ENCODE measurements at places on chromosomes 13 and 19.

GRCh38 chr13:37905736-37906135, 36.2 kb upstream of the TRPC4 start:
- DNase-seq, result peak; percentile 26

GRCh38 chr19:7550987-7551761, 15.7 kb downstream of the PNPLA6 start:
- DNase-seq, result peak; percentile 63

DNA sequence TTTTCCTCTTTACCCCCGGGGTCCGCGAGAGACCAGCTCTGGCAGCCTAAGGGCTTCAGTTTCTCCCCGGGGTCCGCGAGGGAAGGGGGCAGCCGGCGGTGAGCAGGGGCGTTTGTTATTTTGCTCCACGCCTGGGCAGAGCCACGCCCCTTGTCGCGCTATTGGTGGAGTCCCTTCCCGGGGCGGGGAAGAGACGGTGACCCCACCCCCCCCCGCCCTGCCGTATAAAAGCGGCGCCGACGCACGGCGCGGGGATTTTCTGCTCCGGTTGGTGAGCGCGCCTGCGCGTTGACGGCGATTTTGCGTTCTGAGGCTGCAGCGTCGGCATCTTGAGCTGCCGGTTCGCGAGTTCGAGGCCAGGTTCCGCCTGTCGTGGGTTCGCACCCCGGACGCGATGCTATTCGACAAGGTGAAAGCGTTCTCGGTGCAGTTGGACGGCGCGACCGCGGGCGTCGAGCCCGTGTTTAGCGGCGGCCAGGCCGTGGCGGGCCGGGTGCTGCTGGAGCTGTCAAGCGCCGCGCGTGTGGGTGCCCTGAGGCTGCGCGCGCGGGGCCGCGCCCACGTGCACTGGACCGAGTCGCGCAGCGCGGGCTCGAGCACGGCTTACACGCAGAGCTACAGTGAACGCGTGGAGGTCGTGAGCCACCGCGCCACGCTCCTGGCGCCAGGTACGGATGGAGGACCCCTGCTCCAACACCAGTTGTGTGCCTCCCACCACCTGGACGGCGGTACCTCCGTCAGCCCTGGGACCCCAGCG, at the start of gene ARRDC2:
Gene ARRDC2, plus strand, starts transcription at position 254 of the 757 bp plus-strand sequence. Its CDS starts 141 bp downstream, at position 395.
- peak; percentile 94 for DNase-seq

GRCh38 chr19:45468159-45468651, 409 bp downstream of the FOSB start:
- DNase-seq, result no peak

DNA sequence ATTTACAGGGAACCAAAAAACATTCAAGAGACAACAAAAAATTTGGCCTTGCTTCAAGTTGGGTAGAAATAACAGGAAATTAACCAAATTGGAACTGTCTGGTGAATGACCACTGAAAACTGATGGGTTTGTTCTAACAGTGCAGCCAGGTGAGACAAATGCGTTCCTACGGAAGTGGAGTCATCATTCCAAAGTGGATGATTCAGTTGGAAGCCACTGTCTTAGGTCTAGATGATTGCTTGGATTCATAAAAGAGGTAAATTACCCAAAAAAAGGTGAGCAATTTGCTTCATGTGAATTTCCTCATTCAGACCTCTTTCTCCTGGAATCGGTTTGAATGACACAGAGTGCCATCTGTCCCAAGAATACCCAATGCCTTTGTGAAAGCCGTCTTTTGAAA, 87.1 kb upstream of the IPO5 start:
- DNase-seq, result no peak

GRCh38 chr13:77696879-77697216, 639 bp upstream of the SLAIN1 start:
- DNase-seq, result no peak

DNA sequence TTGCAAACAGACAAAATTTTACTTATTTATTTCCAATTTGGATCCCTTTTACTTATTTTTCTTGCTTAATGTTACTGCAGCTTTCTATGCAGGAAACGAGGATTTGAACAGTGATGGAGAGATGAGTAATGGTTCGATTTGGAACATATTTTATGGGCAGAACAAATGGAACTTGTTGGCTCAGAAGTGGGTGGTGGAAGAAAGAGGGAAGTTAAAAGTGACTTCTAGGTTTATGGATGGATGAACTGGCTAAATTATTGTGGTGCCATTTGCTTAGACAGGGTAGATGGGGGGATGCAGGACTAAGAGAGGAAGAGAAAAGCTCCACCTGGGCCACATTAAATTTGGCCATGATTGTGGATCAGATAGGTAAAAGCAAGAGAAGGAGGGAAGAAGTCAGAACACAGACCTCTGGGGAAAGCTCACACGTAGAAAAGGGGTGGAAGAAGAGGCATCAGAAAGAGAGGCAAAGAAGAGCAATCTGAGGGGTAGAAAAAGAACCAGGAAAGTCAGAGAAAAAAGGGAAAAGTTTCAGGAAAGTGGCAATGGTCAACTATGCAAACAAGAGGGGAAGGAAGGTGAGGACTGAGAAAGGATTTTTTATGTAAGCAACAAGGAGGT, 768 bp upstream of the CYSLTR2 start:
- DNase-seq, result no peak

GRCh38 chr19:47657719-47658118, 48.8 kb downstream of the BICRA start:
- no peak for DNase-seq

- DNase-seq, result no peak
These were observed 166.5 kb downstream of the ZNF486 start for GRCh38 chr19:20333508-20333907.

- DNase-seq, result no peak
These were observed 351.5 kb downstream of the KLF12 start for GRCh38 chr13:73782450-73783449.

- no peak for DNase-seq
These were observed 239.6 kb downstream of the TSHZ3 start for GRCh38 chr19:31109636-31110035.

DNA sequence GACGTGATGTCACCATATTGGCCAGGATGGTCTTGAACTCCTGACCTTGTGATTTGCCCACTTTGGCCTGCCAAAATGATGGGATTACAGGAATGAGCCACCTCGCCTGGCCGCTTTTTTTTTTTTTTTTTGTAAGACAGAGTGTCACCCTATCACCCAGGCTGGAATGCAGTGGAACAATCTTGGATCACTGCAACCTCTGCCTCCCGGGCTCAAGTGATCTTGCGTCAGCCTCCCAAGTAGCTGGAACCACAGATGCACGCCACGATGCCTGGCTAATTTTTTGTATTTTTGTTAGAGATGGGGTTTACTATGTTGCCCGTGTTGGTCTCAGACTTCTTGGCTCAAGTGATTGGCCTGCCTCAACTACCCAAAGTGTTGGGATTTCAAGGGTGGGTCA, 28.9 kb upstream of the ZNF808 start:
- no peak for DNase-seq

GRCh38 chr13:31765138-31765785, 25.9 kb downstream of the RXFP2 start:
- peak; percentile 95 for DNase-seq

DNA sequence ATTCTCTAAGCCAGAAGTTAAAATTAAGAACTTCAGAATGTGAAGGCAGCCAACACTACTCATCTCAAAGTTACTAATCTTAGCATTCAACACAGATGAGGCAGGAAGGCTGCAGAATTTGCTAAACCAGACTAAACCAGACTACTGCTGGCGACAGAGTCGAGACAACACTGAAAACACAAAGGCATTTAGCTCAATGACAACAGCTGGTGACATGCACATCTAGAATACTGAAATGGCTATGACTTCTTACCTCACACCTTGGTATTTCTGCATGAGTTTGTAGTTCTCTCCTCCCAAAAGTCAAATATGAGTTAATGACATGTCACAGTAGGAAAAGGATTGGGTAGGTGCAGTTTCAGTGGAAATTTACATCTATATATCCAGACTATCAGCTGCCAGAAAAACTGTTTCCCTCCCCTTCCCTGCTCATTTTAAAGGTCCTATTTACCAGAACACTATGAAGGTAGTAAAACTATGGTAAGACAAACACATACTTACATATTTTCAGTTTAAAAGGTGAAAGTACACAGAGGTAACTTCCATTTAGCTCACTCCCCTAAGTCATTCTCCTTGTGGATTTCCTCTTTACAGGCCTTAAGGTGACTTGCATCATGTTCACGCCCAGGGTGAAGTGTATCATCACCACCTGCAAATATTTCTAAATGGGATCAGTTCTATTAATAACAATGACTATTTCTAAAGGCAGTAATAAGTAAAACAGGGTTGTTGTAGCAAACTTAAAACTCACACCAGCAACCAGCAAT, 21.4 kb downstream of the FOXO1 start:
- DNase-seq, result no peak

GRCh38 chr13:43153436-43154090, 130.2 kb downstream of the DNAJC15 start:
- DNase-seq, result peak; percentile 70

DNA sequence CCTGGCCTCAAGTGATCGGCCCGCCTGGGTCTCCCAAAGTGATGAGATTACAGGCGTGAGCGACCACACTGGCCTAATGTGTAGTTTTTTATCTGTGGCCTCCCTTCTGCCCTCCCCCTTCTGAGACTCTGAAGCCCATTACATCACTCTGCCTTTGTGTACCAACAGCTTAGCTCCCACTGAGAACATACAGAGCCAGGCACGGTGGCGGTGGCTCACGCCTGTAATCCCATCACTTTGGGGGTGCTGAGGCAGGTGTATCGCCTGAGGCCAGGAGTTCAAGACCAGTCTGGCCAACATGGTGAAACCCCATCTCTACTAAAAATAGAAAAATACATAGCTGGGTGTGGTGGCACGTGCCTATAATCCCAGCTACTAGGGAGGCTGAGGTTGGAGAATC, 12.6 kb downstream of the NCR1 start:
- DNase-seq, result no peak

DNA sequence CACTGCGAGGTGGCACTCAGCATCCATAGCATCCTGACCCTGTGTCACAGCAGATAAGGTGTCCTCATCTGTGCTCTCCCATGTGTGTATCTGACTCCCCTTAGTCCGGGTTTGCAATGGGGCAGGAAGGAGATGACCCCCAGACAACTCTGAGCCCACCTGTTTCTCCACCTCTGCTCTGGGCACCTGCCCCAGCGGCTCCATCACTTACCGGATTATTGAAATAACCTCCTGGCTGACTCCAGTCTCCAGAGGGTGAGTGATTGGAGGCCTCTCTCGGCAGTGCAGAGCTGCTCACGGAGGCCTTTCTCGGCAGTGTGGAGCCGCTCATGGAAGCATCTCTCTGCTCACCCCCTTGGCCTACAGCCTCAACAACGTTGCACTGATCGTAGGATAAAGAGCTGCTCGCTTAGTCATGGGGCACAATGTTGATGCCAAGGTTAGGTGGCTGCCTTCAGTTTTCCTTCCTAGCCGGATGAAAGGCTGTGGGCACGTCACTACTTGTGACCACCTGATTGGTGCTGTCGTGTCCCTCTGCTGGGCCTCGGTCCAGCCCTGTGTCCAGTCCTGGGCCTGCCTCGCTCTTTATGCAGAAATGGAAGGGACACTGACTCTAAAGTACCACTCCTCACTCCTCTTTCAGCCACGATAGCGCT, 67.6 kb downstream of the TEX29 start:
- no peak for DNase-seq

DNA sequence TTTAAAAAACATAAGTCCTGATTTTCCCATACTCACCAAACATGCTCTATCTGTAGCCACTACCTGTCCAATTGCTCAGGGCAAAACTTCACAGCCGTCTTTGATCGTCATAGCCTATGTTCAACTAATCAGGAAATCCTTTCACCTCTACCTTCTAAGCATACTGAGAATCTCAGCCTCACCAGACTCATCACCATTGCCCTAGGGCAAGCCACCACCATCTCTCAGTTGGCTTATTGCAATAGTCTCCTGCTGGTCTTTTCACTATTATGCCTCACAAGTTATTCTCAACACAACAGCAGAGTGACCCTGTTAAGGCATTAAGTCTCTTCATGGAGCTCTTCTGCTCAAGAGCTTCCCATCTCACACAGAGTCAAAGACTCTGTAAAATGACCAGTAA, 260.4 kb upstream of the MAB21L1 start:
- no peak for DNase-seq

- DNase-seq, result no peak
These were observed 37.2 kb downstream of the ELF1 start for GRCh38 chr13:40981949-40982348.

- no peak for DNase-seq
These were observed 2.6 kb upstream of the SIGLEC7 start for GRCh38 chr19:51139299-51140014.

DNA sequence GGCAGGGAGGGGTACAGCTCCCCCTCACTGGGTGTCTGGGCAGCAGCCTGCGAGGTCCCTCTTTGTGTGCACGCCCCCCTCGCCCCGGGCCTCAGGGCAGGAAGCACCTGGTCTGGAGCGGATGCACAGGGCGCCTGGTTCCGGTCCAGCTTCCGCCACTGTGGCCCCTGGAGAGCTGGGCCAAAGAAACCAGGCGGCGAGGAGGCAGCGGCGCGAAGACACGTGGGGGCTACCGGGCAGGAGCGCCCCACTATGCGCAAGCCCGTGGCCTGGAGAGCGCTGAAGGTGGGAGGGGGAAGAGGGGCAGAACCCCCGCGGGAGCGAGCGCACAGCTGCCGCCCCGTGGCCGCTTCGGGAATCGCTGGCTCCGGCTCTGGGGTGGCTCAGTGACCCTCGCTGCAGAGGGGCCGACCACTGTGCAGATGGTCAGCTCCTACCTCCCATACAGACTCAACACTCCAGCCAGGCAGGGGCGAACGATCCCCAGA, 1.7 kb upstream of the LYL1 start:
- no peak for DNase-seq

- no peak for DNase-seq
These were observed 11.3 kb upstream of the MPHOSPH8 start for GRCh38 chr13:19622193-19622592.

DNA sequence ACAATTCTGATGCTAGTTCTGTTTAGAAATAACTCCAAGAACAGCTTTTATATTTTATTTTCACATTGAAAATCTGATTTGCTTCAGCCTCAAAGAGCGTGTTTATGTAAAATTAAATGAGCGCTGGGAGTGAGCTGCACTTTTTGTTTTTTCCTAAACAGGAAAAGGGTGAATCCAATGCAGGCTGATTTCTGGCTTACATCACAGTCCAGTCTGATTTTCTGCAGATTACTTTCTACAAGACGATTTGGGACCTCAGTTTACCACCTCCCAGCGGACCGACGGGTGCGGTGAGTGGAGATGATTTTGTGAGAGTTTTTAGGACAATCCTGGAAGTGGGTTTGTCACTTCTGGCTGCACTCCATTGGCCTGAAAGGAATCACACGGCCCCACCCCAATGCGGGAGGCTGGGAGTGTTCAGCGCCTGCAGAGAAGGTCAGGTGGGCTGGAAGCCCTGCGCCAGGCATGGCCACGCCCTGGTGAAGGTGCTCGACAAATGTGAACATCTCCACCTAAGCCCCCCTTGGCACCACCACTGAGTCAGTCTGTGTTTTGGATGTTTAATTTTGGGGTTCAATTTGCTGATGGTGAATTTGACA, 90.1 kb downstream of the ANKRD10 start:
- no peak for DNase-seq

DNA sequence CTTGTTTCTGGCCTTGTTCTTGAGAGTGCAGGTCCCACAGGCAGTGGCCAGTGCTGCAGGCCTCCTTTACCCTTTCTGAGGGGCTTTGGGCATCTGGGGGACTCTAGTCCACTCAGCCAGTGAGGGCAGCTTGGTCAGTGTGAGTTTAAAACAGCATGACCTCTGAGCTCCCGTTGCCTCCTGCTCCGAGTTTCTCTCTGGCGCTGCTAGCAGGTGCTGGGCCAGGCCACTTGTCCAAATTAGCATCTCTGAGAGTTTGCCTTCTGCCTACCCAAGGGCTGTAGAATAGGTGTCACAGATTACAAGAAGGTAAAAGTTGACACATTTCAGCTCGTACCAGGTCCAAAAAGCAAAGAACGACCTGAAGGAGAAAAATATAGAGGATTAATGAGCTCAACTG, 105.9 kb downstream of the SIPA1L3 start:
- no peak for DNase-seq

Data from fibroblast of skin of scalp (primary cell).